ENCODE measurements at places on chromosomes 3 and 15.

GRCh38 chr3:189961522-189962161 lies 159.1 kb downstream of the P3H2 start:
- peak; percentile 82 for DNase-seq

GRCh38 chr3:38555149-38555840 lies 59.2 kb downstream of the EXOG start:
- DNase-seq, result no peak

- no peak for DNase-seq
These were observed 49.5 kb downstream of the EFCAB12 start for GRCh38 chr3:129378949-129379348.

DNA sequence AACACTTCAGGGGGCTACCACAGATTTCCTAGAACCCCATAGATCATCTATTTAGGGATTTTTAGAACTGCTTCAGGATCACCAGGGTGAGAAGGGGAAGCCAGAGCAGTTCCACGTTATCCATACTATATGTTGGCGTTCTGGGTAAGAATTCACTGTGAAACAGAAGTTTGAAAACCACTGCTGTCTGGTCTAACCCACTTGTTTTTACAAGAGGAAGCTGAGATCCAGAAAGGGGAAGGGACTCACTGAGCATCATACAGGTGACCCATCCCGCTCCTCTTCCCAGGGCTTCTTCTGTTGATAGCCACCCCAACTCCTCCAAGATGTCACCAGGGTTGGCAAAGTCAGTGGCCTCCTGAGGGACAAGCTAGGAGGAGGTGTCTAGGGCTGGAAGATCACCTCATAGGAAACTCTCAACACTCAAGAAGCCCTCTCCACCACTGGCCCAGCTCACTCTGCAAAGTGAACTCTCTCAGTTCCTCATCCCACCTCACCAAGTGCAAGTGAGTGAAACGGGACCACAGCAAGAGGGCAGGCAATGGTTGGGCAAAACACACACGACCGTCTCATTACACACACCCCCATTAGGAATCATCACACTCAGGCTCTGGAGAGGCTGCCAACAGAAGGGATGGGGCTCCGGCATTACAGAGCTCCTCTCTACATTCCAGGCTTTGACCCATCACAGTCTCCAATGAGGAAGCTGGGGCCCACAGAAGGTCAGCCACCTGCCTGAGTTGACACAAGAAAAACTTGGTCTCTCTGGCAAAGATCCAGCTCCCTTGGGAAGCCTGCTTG lies 1.8 kb downstream of the DAPK2 start:
- DNase-seq, result no peak

DNA sequence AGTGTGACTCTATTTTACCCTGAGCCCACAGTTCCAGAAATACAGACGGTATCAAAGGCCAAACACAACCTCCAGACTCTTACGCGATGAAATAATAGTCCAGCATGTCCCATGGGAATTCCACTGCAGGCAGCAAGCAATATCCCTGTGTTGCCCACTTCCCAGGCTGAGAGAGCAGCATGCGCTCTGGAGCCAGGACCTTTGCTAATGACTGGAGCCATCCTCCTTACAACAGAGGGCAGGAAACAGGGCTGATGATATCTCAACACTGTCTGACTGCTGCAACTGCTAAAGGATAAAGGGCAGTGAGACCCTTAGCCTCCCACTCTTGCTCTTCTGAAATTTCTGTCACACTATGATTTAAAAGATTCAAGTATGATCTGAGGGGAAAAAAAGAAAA lies 34.8 kb downstream of the MCF2L2 start:
- DNase-seq, result no peak

- no peak for DNase-seq
These were observed 68.1 kb downstream of the NOX5 start for GRCh38 chr15:69082554-69082953.

All from fibroblast of skin of scalp (primary cell).